ENCODE measurements at places on chromosomes 5 and 9.

DNA sequence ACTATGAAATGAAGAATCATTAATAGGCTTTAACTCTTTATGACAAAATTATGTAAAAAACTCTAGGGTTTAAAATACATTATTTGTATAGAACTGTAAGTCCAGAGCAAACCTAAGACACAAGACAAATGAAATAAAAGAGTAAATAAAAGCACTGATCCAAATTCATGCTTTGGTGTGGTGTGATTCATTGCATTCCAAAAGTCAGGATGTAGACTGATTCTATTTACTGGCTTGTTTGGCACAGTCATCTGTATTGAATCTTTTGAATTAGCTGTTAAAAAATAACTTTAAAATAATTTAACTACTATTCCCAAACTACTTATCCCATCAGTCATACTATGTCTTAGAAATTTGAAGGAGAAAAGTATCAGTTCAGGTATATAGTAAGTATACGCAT is 31.1 kb downstream of the IL4 start:
- no peak for DNase-seq

- DNase-seq, result no peak
Observed at GRCh38 chr5:64166201-64166959, 737 bp downstream of the RNF180 start.

GRCh38 chr5:118722122-118723020 is 266.0 kb downstream of the DTWD2 start:
- no peak for DNase-seq

GRCh38 chr5:132865668-132866341 is 464 bp downstream of the GDF9 start:
- DNase-seq, result no peak

DNA sequence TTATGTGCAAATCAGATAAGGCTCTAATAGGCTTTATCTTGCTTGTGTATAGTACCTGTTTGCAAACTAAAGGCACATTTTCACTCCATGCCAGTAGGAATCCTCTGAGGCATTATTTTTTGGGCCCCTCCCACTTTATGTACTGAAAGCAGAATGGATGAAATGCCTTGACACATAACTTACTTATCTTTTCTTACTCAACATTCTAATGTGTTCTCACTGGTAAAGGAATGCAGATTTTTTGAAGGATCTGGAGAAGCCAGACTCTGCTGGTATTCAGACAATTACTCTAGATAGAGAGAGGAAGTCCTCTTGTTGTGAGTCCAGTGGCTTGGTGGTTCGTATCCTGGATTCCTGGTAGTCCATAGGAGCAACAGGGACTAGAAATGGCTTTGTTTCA is 336.7 kb downstream of the CCDC171 start:
- no peak for DNase-seq

DNA sequence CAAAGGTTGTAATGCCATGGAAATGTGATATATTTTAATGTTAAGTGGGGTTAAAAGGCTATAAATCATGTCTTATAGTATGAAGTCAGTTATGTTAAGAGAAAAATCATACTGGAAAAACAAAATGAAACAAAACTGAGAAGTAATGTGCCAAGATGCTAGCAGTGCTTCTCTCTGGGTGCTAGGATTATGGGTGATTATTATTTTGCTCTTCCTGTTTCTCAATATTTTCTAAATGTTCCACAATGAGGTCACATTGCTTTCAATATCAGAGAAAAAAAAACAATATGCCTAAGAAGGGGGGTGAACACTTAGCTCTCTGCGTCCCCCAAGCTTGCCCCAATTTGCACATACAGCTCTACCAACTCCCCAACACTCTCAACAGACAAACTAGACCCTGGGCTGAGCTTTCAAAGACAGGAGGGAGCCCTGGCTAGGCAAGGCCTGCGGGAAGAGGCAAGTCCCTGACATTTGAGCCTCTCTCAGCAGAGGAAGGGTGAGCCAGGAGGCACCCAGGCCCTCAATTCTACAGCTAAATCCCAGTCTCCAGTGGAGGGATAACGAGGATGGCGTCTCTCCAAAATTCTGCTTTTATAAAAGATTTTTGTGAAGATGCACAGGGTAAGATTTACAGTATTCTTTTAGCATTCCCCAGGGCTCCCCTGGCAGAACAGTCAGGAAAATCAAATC is 24.4 kb downstream of the WHRN start:
- DNase-seq, result no peak
